ENCODE measurements at places on chromosomes 7 and 10. TPM values are rescaled to one million over a fixed set of nuclear protein-coding genes. Genes with fewer than 3 reads are reported as not detected.

- DNase-seq = no peak
Observed at GRCh38 chr10:103657061-103657591, 163.6 kb downstream of the NEURL1 start.

DNA sequence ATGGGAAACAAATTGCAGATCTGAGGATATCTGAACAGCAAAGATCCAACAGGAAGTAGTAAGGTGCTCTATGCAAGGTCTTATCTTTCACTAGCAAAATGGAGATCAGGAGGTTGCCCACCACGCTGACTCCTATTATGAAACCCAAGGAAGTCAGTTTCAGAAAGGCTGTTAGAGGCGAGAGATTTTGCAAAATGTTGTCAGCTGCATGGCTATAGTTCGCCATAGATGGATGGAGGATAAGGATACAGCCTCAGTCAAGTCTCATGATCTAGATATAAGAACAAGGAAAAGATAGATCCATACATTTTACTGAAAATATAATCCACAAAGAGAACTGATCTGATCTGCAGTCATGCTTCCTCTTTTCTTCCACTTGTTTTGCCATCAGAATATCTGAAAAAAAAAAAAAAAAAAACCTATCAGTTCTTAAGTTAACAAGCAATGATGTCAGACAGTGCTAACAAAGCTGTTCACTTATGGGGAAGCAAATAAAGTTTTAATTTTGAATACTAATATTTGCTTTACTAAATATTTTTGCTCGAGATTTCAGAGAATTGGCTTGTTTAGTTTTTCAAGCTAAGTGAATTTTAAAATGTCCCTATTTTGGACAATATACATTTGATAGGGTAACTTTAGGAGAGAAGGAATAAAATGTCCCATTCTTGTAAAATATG is 2.0 kb downstream of the GPR85 start:
- no peak for DNase-seq

GRCh38 chr7:1604383-1604782 is 34.6 kb upstream of the PSMG3 start:
- DNase-seq = no peak

- DNase-seq = peak; percentile 23
Observed at GRCh38 chr7:21450941-21451340, 23.1 kb downstream of the SP4 start.

- no peak for DNase-seq
Observed at GRCh38 chr7:151666886-151667285, 147.2 kb upstream of the RHEB start.

DNA sequence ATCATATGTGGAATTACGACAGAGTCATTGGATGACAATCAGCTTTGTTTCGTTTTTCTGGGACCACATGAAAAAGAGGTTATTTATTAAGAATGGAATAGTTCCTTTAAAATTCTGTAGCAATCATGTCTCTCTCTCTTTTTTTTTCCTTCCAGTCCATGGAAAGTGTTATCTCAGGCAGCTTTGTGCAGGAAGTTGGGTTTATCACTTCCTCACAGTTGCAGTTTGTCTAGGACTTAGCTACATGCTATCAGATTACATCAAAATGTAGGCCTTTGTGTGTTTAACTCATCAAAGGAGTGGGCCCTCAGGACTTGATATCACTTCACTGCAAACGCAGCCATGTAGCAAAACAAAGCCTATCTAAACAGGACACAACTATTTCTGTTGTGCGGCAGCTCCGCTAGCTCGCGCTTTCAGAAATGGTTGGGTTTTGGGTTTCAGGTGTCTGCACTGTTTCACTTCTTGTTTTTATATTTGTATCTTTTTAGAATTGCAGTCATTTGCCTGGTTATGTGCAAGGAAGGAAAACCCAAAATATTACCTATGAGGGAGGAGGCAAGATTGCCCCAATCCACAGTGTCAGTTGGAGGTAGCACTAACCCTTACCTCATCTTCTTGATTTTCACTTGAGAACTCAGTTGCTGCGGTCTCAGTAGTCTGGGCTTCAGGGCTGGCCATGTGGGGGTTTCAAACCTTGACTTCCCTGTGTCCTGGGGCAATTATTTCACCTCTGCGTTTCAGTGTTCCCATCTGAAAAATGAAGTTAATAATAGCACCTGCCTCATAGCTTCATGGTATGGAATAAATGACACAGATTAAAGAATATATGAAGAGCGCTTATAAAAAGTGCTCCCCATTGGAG is 66.7 kb downstream of the HHEX start:
- DNase-seq = peak; percentile 10

DNA sequence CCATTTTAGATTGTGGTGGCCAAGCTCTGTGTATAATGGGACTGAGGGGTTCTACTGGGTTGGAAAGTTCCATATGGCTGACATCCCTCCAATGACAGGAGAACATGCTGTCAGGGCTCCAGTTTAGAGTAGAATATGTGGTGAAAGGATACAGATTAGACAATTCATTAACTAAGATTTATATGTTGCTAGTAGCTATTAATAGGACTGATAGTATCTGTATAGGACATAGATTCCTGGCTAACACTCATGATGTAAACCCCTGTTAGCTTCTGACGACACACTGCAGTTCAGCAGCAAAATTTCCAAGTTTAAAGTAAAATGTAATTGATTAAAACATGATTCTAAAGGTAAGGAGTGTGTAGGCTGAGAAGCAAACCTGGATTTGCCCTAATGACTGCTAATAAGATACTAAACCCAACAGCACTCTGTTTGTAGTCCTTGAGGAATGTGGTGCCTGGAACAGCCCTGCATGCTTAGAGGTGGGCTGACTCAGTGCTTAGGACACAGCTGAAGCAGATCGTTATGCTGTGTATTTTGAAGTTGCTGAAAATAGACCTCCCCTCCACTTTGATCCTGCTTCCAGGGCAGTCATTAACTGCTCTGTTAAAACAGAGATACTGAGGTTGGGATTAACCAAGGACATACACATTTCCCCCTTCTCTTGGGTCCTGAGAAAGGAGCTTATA is 1129.6 kb downstream of the SORCS3 start:
- DNase-seq = no peak

- peak; percentile 58 for DNase-seq
Observed at GRCh38 chr10:80382989-80383388, 25.4 kb upstream of the PRXL2A start.

- no peak for DNase-seq
Observed at GRCh38 chr7:6179620-6180343, 92.6 kb downstream of the CYTH3 start.

- DNase-seq = peak; percentile 67
Observed at GRCh38 chr10:34815185-34816084, at the start of gene PARD3. Gene PARD3 (minus strand): TSS chr10:34815296. CDS start chr10:34814995, 301 bp downstream.

- no peak for DNase-seq
Observed at GRCh38 chr10:101766753-101767599, 8.9 kb downstream of the FGF8 start.

GRCh38 chr7:158014976-158015375 is 572.6 kb downstream of the PTPRN2 start:
- no peak for DNase-seq

- DNase-seq = no peak
Observed at GRCh38 chr7:17315974-17316373, 17.5 kb downstream of the AHR start.

- peak; percentile 86 for DNase-seq
Observed at GRCh38 chr7:115618676-115619075, 411.9 kb downstream of the TFEC start.

DNA sequence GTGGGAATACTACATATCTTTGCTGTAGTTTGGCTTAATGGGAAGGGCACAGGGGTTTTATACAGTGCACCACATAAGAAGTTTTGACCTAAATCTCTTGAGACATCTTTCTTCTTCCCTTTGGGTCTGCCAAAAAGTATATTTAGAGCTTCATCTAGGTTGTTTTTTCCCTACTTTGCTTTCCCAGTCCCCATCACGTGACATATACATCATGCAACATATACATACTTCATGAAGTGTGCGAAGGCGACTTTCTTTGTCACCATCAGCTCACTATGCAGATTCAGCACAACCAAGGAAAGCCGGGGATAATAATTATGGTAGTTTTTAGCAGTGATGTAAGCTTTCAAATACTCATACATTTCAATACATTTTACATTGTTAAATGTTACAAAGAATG is 177.1 kb upstream of the PPP1R3A start:
- no peak for DNase-seq

GRCh38 chr7:138008019-138008587 is 6.2 kb upstream of the CREB3L2 start:
- no peak for DNase-seq

- no peak for DNase-seq
Observed at GRCh38 chr7:36058020-36058592, 94.9 kb upstream of the EEPD1 start.

- no peak for DNase-seq
Observed at GRCh38 chr7:157603005-157603404, 266.2 kb downstream of the DNAJB6 start.

- no peak for DNase-seq
Observed at GRCh38 chr10:129658376-129659072, 191.5 kb downstream of the MGMT start.

DNA sequence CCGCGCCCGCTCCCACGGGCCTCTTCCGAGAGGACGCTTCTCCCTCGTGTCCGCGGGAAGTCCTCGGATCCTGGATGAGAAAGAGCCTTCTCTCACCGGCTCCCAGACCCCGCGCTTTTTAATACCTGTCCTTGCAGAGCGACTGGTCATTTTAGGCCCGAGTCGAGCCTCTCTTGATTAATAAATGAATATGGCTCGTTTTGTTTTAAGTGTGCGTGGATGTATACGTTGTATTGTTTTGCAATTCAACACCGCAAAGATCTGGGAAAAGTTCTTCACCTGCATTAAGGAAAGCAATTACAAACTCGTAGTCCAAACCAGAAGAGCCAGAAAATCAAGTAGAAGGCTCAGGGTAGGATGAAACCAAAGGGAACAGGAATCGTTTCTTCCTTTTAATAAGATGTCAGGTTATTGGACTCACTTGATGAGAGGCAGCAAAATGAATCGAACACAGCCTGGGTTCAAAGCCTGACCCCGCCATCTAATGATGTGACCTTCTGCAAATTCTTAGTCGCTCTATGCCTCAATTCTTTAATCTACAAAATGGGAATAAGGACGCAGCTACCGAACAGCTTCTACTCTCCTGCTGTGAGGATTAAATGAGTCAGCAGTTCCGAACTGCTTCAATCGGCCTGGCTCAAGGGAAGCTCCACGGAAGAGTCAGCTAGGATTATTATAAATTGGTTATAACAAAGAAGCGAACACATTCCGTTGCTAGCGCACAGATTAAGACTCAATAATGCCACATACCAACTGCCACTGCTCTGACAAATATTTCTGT is 277.8 kb upstream of the NEBL start:
- DNase-seq = no peak

- DNase-seq = no peak
Observed at GRCh38 chr7:107145067-107145838, 23.6 kb upstream of the HBP1 start.

DNA sequence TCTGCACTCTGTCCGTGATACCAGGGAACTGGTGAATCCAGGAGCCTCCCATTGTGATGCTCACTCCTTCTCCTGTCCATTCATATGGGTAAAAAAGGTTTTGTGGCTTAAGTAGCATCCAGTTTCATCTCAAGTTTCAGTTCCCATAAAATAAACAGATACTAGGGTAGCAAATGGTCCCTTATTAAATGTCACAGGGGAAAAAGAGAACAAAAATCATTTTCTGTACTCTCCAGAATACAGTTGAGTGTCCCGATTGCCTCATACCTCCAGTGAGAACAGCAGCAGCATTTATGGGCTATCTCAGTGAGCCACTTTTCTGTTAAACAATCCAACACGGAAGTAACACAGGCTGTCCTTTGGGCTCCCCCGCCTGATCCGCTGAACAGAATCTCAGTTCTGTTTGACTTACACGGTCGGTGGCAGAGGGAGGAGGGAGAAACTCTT is 179.6 kb downstream of the CELF2 start:
- DNase-seq = peak; percentile 10

GRCh38 chr10:51433949-51434475 is 265.4 kb downstream of the CSTF2T start:
- no peak for DNase-seq

DNA sequence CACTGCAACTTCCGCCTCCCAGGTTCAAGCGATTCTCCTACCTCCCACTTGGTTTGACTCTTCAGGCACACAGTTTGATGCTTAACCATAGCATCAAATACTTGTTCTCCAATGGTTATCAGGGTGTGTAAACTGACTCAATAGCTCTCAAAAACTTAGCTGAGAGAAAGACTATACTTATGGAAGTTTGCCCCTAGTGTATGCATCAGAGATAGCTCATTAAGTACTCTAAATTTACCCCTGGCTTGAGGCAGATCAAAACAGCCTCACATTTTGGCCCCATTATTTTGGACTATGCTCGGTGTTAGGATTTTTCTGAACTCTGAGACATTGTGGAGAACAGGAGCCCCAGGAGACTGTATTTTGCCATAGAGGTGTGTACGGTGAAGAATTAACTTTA is 40.8 kb upstream of the SLC35B4 start:
- no peak for DNase-seq

GRCh38 chr7:7214398-7215347 is 32.3 kb downstream of the C1GALT1 start:
- DNase-seq = no peak

The WNT2 gene
- 3.9 TPM for total RNA-seq

The CPN1 gene
- not detected for total RNA-seq

The CCDC136 gene
- 12.1 TPM for total RNA-seq

The FGFR2 gene
- 0.17 TPM for total RNA-seq

The ATOH7 gene
- not detected for total RNA-seq

The KLF14 gene
- under 0.01 TPM for total RNA-seq

The TMEM236 gene
- total RNA-seq = 0.17 TPM

Data from fibroblast of lung (primary cell).